ENCODE measurements at places on chromosomes 1 and 21. TPM values are rescaled to one million over a fixed set of nuclear protein-coding genes. Genes with fewer than 3 reads are reported as not detected.
A peak's percentile ranks its signal among the peaks of the same experiment; 100 is the strongest.

Gene CD1E
- total RNA-seq, result not detected

Gene CALML6
- total RNA-seq, result 0.98 TPM

Gene ACTL8
- not detected for total RNA-seq

Gene TRABD2B
- total RNA-seq, result not detected

Gene CSF3R
- 0.04 TPM for total RNA-seq

Gene KHDRBS1
- total RNA-seq, result 222 TPM

Gene RNF207
- total RNA-seq, result 5.0 TPM

Gene MSH4
- 0.22 TPM for total RNA-seq

Gene AK2
- total RNA-seq, result 372 TPM

Gene EFNA1
- 0.49 TPM for total RNA-seq

Gene DYNLT5
- not detected for total RNA-seq

GRCh38 chr1:237779356-237779755, 111.4 kb downstream of the ZP4 start:
- DNase-seq, result no peak

DNA sequence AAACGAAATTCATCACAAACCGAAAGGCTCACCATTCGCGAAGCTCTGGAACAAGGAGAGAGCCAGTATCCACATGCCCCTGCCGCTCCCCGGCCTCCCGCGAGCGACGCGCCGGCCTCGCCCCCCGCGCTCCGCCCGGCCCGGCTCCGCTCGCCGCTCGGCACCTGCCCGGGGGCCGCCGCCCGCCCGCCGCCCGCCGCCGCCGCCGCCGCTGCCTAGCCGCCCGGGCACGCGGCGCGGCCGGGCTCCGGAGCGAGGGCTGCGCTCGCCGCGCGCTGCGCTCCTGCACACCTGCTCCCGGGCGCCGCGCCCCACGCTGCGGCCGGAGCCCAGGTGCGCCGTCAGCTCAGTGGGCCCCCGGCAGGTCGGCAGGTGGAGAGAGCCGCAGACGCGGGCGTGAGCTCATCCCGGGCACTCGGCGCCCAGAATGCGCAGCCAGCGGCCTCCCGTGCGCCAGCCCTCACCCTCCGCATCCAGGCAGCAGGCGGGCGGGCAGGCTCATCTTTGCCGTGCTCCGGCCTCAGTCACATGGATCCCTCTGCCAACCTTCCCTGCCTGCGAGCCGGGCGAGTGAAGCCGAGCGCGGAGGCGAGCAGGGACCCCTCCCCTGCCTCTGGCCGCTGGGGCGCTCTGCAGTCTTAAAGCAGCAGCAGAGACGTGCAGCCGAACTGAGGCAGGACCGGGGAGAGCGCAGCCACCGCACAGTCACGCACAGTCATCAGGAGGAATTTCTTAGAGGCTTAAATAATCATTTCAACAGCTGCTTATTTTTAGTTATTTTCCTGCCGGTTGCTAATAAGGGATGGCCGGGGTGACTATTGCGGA, at the start of gene DSCAM:
TSS of gene DSCAM (minus strand) at position 572 of the 825 bp plus-strand sequence. CDS start at position 75, 497 bp downstream.
- DNase-seq, result no peak

- no peak for DNase-seq
Measured at GRCh38 chr1:89547563-89548116, 23.0 kb downstream of the LRRC8B start.

DNA sequence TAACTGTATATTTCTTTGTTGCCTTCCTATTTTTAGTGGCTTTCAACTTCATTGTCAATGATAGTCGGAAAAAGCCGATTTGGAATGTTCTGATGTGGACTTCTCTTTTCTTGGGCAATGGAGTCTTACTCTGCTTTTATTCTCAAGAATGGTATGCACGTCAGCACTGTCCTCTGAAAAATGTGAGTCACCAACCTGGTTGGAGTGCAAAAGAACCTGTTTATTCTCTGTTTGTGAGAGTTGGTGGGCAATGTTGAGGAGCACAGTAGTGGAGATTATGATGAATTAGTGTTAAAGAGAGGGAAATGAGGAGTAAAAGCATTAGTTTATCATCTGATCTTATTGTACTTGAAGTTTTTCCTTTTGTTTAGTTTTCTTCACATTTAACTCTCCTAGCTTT, 14.5 kb upstream of the AXDND1 start:
- no peak for DNase-seq

DNA sequence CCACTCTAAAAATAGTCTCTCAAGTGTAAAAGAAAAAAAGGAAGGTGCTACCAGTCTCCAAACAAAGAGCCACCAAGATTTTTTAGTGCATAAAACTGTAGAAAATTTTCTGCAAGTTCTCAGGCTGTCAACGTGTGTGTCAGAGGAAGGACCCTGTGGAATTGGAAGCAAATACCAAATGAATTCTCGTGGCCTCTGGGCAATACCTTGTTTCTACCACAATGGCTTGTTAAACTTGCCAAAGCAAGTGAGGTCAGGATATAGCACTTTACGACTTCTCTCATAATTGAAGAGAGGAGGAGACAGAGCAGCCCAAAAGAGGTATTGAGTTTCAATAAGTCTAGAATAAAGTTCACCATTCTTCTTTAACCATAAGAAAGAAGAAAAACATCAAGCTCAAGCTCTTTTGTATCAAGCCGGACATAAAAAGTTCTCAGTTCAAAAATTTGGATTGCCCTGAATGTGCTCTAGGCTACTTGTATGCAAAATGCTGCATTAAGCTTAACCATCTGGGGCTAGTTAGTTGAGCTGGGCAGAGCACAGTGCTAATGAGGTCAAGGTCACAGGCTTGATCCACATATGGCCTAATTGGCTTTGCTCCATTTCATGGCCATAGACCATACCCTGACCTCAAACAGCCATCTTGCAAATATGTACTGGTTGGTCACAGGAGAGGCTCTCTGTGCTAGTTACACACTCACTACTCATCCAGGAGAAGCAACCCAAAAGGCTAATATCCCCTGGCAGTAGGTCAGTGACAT, 60.5 kb downstream of the TBX15 start:
- DNase-seq, result no peak

GRCh38 chr1:81128079-81128478, 672.7 kb upstream of the ADGRL2 start:
- DNase-seq, result no peak

- DNase-seq, result no peak
Measured at GRCh38 chr1:29658688-29659087, 422.4 kb downstream of the PTPRU start.

DNA sequence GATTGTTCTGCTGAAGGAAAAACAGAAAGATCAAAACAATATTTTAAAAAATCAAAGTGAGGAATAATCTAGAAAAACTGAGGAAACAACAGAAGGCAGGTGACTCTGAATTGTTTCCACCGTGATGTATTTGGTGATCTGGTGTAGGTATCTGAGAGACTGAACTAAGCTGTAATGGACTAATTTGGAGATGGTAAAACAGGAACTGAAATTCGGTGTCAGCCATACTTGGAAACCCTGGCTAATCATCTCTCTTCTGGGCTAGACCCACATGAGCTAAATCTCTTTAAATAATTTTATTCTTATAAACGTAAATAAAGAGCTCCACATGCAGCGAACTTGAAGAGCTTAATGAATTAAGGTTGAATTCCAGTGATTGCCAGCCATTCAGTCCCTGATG, 1226.1 kb downstream of the NCAM2 start:
- no peak for DNase-seq

- no peak for DNase-seq
Measured at GRCh38 chr1:61921435-61921834, 179.2 kb downstream of the PATJ start.

- no peak for DNase-seq
Measured at GRCh38 chr1:184482136-184482535, 95.3 kb downstream of the C1orf21 start.

DNA sequence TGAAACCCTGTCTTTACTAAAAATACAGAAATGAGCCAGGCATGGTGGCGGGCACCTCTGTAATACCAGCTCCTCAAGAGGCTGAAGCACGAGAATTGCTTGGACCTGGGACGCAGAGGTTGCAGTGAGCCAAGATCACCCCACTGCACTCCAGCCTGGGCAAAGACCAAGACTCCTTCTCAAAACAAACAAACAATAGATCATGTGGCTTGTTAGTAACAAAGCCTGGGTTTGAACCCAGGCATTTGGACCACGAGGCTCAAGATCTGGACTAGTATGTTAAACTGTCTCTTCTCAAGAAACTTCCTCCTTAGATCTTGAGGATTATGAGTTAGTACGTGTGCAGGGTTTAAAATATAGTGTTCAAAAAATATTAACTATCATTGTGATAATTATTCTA, 1.6 kb downstream of the INPP5B start:
- no peak for DNase-seq

GRCh38 chr1:228404107-228404720, 2.4 kb downstream of the TRIM11 start:
- no peak for DNase-seq

- no peak for DNase-seq
Measured at GRCh38 chr21:36692835-36693488, 6.0 kb upstream of the SIM2 start.

- DNase-seq, result no peak
Measured at GRCh38 chr1:219659684-219660083, 46.8 kb upstream of the ZC3H11B start.

DNA sequence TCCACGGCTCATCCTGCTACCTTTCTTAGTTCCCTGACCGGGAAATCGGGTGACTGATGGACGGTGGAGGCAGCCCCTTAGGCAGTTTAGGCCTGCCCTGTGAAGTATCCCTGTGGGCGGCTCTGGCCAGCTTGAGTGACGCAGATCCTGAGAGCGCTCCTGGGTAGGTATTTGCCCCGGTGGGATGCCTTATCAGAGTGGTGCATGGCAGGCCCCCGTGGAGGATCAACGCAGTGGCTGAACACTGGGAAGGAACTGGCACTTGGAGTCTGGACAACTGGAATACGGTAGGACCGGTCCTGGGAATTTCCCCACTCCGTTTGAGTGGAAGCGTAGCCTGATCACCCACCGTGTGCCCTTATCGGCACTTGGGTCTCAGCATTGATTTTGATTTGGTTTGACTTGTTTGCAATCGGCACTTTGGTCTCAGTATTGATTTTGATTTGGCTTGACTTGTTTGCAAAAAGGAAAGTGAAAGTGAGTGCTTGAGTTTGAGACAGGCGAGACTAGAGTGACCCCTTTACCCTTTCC, 15.2 kb downstream of the PLA2G2F start:
- no peak for DNase-seq

DNA sequence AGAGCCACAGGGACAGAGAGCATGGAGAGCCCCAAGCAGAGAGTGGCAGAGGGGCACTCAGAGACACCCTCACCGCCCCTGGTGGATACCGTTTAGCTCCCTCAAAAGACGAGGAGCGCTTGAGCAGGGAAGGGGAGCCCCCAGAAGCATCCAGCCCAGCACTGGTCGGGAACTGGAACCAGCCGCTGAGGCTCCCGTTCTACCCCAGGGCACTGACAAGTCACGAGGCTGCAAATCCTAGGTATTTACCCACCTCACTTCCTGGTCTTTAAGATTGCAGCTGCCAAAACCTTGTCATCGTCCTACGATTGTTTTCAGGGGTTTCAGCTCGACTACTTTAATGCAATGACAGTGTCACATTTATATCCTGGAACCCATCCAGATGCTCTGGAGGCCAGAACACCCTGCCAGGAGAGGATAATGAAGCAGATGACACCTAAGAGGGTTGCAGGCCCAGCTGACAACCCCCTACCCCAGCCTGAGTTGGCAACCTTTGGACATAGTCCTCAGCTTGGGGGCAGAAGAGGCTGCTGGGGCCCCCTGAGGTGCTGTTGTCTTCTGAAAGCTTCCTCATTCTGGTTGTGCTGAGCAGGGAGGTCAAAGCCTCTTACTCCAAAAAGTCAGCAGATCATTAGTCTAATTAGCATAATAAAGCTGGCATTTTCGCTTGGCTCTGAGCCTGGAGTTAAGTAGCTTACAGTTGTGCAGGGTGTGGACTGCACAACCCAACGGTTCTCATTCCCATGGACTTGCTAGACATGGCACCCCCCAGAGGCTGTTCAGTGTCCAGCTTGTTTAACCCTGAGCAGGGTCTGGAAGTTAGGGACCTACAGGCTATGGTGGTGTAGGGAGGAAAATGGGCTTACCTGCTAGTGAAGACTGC, 20.6 kb upstream of the BACE2 start:
- no peak for DNase-seq

GRCh38 chr1:226717256-226717909, 21.7 kb downstream of the ITPKB start:
- DNase-seq, result no peak

DNA sequence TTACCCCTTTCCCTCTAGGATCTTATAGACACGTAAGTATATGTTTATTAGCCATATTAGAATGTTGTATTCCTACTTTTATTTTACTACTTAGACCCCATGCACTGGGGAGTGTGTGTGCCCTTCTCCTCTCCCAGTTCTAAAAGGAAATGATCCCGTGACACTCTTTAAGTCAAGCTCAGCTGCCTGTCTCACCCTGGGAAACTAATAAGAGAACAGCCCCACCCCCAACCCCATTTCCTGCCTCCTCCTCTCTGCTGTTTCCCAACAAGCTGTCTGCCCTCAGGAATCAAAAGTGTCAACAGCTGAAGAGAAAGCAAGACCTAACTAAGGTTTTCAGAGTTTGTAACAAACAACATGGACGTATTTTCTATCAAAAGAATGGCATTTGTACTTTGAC, 92.6 kb upstream of the VAV3 start:
- no peak for DNase-seq

DNA sequence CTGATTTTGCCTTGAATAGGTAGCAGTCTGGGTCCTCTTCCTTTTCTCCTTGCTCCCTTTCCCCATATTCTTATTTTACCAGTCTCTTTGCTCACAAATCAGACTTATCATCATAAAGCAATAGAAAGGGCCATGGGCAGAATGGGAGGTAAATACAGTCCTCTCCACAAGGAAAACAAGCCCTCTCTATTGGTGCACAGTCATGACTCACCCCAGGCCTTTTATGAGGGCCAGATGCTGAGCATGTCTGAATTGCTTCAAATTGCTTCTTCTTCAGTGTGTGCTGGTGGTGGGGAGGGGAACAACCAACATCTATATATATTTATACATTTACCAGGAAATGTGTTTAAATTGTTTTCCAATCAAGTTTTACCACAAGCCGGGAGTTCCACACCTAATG, 75.2 kb downstream of the GFI1 start:
- DNase-seq, result no peak

DNA sequence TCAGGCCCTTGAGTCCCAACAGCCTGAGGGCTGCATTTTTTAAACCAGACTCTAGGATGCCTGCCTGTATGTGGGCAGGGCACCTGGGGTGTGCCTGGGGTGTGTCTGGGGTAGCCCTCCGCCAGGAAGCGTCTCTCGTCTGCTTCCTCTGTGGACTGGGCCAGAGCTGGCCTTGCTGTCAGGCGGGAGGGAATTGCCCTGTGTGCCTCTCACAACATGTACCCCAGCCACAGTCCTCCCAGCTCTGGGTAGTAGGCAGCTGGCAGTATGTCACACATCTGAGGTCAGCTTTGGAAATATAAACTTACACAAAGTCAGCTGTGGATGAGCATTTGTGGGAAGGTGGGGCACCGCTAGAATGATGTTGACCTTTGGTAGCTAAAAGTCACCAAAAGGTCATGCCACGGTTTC, 13.0 kb downstream of the TRAF5 start:
- no peak for DNase-seq

GRCh38 chr1:107935396-107936064, 29.4 kb downstream of the VAV3 start:
- DNase-seq, result peak; percentile 68

DNA sequence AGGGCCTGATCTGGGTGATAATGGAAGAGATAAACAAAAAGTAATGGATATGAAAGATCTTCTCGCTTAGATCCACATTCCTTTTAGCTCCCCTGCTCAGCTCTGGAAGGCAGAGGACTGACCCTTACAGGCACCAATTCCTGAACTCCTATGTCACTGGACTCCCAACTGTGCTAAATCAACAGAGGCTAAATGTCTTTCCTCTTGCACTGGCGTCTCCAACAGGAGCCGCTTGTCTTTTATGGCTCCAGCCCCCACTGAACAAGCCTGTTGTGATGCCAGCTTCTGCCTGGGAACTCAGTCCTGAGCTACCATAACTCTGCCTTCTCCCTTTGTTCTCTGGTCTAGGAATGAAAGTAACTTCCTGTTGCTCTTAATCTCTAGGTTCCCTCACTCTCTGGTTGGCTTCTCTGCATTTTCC, 142.1 kb upstream of the COL11A1 start:
- DNase-seq, result no peak
